ENCODE measurements at places on chromosomes 2 and 18. TPM values are rescaled to one million over a fixed set of nuclear protein-coding genes. Genes with fewer than 3 reads are reported as not detected.

The ABCB11 gene
- total RNA-seq: not detected

The MARCHF4 gene
- 2.9 TPM for total RNA-seq

The TUBA3E gene
- not detected for total RNA-seq

GRCh38 chr2:112519506-112519905 lies 22.8 kb upstream of the POLR1B start:
- DNase-seq: no peak

GRCh38 chr2:42254186-42254895 lies 85.2 kb downstream of the EML4 start:
- DNase-seq: no peak

Data from H1 (cell line).